ENCODE measurements at places on chromosomes 1 and 21. TPM values are rescaled to one million over a fixed set of nuclear protein-coding genes. Genes with fewer than 3 reads are reported as not detected.

The ASCL5 gene
- 0.01 TPM for polyA plus RNA-seq

The KCNA10 gene
- not detected for polyA plus RNA-seq

The CGN gene
- 23.4 TPM for polyA plus RNA-seq

The CD53 gene
- 583 TPM for polyA plus RNA-seq

The PPFIA4 gene
- 0.64 TPM for polyA plus RNA-seq

The SAMSN1 gene
- 6.4 TPM for polyA plus RNA-seq

The OR14A16 gene
- polyA plus RNA-seq, result not detected

The IKBKE gene
- 17.1 TPM for polyA plus RNA-seq

The EYA3 gene
- polyA plus RNA-seq, result 7.0 TPM

The ADGRL4 gene
- 19.3 TPM for polyA plus RNA-seq

The GOLT1A gene
- 7.0 TPM for polyA plus RNA-seq

The ARMH1 gene
- 26.0 TPM for polyA plus RNA-seq

The IL22RA1 gene
- 0.09 TPM for polyA plus RNA-seq

The HUNK gene
- polyA plus RNA-seq, result 0.33 TPM

The STX12 gene
- polyA plus RNA-seq, result 32.5 TPM

The CELA3A gene
- polyA plus RNA-seq, result 0.26 TPM

The ARTN gene
- 0.95 TPM for polyA plus RNA-seq
